Fibroblast of skin of back (primary cell): ENCODE measurements at places on chromosomes 1 and 21.

DNA sequence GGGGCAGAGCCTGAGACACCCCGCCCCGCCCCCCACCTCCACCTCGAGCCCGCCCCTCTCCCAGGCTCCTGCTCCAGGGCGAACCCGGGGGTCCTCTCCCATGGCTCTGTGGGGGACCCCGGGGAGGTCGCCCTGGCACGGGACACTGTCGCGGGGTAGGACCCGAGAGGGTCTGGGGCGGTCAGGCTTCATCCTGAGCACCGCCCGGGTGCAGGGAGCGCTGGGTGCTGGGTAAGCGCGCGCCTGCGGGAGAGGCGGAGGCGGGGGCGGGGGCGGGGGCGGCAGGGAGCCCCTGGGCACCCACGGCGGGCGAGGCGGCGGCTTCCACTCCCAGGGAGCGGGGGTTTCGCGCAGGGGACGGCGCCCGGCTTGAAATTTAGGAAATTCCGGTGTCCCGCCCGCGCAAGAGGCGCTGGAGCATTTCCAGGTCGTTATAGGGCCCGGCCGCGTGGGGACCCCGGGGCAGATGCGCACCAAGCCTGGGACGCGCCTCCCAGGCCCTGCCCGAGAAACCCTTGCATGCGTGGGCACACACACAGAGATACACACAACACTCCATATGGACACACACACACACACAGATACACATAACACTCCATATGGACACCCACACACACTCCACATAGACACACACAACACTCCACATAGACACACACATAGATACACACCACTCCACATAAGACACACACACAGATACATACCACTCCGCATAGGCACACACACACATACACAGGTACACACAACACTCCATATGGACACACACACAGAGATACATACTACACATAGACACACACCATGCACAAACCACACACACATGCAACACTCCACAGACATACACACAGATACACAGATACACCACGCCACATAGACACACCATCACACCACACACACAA, 48.7 kb upstream of the SLC19A1 start:
- no peak for DNase-seq

DNA sequence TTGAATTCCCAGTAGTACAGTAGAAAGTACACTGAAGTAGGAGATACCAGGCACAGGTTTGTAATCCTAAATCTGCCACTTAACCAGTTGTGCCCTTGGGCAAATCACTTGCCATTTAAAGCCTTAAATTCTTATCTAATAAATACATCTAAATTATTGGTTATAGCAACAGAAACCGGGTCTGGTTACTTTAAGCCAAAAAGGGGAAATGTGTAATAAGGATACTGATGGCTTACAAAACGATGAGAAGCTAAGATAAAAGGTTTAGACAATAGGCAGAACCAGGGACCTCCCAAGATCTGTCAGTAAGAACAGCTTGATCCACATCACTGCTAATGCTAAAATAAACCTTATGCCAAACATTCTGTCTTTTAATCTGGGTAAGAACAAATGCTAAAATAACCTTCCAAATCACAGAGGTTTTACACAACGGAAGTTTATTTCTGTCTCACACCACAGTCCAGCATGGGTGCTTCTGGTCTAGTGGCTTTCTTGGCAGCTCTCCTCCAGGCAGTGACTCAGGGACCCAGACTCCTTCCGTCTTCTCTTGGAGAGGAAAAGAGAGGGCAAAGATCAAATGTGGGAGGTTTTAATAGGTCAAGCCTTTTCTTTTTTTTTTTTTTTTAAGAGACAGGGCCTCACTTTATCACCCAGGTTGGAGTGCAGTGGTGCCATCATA, 16.5 kb upstream of the ZMYM1 start:
- peak; percentile 4 for DNase-seq

GRCh38 chr21:32001390-32001789, 128.6 kb downstream of the HUNK start:
- DNase-seq = no peak

DNA sequence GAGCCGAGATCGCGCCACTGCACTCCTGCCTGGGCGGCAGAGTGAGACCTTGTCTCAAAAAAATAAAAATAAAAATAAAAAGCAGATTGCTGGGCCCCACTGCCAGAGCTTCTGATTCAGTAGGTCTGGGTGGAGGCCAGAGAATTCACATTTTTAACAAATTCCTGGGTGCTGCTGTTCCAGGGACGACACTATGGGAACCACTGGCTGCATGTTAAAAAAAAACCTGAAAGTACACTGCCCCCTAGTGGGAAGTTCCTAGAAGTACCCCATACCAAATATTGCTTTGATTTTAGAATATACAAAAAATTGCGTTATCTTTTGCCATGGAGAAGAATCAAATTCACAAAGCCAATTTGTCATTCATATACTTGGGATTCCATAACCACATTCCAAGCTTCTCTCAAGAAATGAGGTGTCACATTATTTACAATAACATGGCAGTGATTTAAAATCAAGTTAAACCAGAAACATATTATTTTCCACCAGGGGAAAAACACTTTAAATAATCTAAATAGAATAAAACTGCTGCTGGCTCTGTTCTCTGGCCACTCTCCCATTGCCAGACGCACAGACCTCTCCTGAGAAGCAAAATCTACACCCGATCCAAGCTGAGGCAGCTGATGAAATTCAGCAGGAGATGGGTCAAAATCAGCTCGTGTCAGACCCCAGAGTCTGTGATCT, 27.4 kb downstream of the SYF2 start:
- DNase-seq = peak; percentile 80

- DNase-seq = peak; percentile 60
Observed at GRCh38 chr21:40575976-40576375, 271.0 kb downstream of the DSCAM start.

DNA sequence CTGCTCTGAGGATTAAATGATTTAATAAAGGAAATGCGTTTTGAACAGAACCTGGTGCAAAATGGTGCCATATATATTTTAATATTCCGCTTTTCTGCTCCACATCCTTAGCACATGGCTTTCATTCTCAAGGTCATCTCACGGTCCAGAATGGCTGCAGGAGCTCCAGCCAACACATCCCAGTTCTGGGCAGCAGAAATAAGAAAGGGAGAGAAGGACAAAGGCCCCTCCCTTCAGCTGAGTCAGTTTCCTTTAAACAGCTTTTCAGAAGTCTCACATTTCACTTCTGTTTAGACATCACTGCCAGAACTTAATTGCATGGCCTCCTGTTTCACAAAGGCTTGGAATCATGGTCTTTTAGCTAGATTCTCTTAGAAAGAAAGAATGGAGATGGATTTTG, 75.2 kb upstream of the LRRN2 start:
- no peak for DNase-seq

DNA sequence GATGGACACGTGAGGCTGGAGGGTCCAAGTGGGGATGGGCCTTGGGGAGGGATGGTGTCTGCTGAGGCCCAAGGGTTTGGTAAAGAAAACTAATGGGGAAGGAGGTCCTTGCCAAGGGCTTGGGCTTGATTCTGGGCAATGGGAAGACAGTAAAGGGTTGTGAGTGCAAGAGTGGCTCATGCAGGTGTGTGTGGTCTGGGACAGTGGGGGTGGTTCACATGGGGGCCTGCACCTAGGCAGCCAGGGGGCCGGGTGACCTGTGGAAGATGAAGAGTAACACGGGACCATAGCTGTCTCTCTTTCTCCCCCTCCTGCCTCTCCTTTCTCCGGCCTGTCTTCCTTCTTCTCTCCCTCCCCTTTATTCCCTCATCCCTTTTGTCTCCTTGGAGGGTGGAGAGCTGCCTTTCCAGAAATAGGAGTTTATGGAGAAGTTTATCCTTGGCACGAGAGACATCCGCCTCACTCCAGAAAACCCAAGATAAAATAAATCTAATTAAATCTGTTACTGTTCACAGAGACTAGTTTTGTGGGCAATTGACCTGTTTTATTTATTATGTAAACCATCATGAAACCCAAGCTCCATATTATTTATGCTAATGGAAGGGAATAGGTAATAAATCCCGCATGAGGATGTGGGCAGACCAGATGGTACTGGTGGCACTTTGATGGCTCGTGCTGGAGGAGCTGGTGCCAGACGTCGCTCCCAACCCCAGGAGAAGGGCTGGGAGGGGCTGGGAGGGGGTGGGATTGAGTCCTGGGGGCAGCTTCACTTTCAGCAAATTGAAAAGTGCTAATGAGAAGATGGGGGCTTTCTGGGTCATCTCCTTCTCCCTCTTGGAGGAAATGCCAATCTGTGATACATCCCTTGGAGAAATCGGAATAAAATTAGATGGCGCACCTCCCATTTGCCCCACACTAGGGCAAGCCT, 272.9 kb upstream of the CSF3R start:
- no peak for DNase-seq

GRCh38 chr21:34802180-34802899, 133.5 kb downstream of the CLIC6 start:
- DNase-seq = peak; percentile 20

GRCh38 chr1:89578946-89579684, 53.8 kb upstream of the LRRC8C start:
- no peak for DNase-seq

DNA sequence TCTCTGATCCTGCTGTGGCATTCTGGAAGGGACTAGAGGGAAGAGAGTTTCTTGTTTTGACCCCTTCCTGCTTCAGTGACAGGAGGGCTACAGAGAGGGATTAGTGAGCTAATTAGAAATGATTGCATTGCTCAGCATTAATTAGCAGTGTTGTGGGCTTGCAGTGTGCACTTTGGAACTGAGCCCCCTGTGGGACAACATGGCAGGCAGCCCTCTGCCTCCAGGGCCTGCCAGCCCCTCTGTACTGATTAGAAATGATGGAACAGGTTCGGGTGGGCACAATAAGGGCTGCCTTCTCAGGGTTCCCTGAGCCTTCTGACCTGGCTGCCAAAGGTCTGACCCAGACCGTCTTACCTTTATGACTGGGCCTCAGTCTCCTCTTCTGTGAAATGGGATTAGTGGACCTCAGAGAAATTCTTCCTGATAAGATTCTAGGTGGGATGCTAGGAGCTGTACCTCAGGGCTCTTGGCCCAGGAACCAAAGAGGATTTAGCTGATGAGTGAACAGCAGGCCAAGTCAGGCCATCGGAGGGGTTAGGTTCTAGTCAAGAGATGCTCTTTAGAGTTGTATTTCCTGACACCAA, 39.6 kb downstream of the TMEM53 start:
- no peak for DNase-seq

DNA sequence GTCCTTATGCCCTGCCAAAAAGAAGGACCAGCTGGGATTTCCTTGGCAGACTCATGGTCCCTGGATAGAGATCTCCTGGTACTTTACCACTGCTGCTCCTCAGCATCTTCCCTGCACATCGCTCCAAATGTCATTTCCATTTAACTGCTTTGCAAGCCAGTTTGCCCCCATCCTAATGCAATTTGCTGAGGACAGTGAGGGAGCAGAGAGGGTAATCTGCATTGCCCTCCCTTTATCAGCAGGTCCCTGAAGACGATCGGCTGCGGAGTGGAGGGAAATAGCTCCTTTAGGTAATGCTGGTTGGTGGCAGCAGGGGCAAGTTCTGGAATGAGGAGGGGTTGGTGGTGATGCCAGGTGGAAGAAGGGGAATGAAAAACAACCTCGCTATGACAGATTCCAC, 2.7 kb downstream of the PLXNA2 start:
- no peak for DNase-seq

DNA sequence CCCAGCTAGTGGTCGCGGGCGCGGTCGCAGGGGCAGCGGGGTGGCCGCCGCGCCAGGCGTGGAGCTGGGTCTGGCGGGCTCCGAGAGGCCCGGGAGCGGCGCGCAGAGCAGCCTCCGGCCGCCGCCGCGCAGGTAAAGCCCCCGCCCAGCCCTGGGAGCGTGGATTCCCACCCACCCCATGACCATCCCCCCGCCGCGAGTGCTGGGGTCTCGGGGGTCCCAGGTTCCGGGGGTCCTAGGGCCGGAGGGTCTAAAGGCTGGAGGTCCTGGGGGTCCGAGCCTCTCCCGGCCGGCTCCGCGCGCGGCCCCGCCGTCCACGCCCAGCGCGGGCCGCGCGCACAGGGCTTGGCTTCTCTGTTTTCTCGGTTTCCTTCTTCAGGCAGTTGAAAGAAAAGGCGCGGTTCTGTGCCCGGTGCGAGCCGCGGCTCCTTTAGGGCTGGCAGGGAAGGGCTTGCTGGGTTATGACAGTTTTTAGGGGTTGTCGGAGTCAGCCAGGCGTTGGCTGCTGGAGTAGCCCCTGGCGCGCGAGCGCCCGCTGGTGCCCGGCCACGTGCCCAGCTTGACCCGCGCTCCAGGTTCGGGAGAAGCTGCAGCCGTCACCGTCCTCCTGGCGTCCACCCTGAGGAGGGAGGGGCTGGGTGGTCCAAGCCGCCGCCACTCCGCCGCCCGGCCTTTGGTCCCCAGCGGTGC, 359 bp downstream of the LRRC3 start:
- peak; percentile 29 for DNase-seq

- DNase-seq = peak; percentile 22
Observed at GRCh38 chr1:110091791-110092190, 20.5 kb upstream of the UBL4B start.

GRCh38 chr1:184595596-184595995, 159.1 kb downstream of the EDEM3 start:
- DNase-seq = peak; percentile 68

DNA sequence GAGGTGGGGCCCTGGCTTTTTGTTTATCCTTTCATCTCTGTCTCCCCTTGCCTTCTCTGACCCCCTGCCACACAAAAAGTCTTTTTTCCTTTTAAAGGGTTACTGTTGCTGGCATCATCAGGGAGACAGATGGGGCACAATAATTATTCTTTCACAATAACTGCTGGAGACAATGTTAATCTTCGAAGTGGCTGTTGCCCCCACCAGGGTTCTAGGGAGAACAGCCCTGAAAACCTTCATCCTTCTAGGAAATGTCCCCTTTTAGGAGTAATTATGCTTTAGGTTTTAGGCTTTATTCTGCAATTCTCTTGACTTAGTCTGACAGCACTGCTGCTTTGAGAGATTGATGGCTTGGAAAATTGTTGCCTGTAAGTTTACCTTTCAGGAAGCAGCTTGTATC, 150.0 kb downstream of the NOS1AP start:
- DNase-seq = no peak

- DNase-seq = peak; percentile 88
Observed at GRCh38 chr1:204072931-204073836, at the start of gene SOX13. TSS of gene SOX13 (plus strand) at chr1:204073115. CDS start at chr1:204112916, 39,801 bp downstream.

DNA sequence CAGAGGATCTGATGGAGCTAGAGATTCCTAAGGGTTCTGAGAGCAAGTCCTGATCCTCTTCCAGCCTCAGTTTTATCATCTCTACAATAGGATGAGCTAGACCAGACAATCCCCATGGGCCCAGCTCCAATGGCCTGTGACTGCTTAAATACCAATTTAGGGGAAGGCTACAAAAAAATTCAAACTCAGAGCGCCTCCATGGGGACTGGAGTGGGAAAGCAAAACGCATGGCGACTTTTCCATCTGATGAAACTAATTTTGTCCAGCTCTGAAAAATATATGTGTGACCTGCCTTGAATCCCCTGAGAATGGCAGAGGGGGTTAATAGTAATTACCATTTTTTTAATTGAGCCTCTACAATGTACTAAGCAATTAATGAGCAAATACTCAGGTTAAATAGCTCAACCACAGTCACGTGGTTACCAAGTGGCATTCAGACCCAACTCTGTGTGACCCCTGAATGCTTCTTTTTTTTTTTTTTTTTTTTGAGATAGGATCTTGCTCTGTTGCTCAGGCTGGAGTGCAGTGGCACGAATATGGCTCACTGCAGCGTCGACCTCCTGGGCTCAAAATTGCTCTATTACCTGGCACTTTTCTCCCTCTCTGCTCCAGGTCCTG, 8.4 kb downstream of the EXTL1 start:
- no peak for DNase-seq
